ENCODE measurements at places on chromosomes 5 and 9.

DNA sequence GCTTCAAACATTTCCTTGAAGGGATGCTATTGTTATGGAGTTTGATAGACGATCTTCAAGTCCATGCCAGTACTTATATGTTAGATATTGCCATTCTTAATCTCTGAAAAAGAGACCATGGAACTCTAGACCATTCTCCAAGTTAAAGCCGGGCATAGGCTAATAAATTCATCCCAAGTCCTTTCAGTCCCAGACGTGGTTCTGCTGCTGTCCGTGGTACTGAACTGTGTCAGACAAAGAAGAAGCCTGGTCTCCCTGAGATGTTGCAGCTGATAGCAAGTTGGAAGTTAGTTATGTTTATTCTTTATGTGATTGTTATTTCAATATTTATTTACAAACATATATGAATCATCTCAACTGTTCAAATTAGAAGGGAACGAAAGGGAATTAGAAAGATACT is 158.7 kb downstream of the NMUR2 start:
- no peak for DNase-seq

DNA sequence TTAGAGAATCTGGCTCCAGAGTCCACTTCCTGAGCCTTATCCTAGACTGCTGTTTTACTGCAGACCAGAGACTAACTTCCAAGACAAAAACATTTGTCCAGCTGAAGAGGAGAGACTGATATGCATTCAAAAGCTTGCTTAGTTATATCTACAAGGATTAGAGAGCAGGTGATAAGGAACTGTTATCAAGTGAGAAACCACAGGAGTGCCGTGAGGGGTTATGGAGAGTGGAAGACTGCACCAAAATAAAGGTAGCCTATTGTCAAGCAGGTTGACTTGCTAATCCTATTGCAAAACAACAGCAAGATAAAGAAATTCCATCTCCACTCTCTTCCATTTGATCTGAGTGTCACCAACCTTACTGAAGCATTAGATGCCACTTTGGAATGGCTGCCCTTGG is 139.1 kb downstream of the SCAMP1 start:
- no peak for DNase-seq

DNA sequence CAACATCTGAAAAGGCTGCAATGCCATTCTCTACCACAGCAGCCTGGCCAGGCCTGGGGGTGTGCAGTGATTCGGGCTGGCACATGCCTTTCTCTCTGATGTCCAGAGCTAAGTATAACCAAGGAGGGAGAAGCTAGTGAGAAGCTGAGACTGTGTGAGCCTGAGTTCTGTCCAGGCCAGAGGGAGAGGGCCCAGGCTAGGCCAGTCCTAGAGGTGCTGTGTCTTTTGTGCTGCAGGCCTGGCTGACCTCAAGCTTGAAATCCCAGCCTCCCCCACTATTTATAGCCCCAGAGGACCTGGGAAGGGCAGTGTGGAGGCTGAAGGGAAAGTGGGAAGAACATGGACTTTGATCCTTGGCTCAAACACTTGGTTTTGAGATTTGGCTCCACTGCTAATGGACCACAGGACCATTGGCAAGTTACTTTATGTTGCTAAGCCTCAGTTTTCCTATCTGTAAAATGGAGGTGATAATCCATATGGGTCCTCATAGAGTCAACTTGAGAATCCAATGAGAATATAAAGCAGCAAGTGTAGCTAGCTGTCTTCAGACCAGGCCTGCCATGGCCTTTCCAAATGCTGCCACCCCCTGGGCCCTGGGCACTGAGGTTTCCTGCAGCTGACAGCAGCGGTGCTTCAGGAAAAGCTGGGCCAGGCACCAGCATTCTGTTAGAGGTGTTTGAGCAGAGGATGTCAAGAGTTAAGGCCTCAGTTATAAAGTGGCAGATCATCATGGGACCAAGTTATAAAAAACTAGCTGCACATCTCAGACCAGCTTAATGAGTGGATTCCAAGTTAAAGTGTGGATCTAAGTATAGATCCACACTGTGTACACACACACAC is 21.1 kb downstream of the BNIP1 start:
- no peak for DNase-seq

- peak; percentile 41 for DNase-seq
Measured at GRCh38 chr5:170006021-170006420, 25.7 kb upstream of the INSYN2B start.

GRCh38 chr5:174082286-174082685 is 36.8 kb downstream of the NSG2 start:
- peak; percentile 82 for DNase-seq
